ENCODE measurements at places on chromosomes 4 and X.

DNA sequence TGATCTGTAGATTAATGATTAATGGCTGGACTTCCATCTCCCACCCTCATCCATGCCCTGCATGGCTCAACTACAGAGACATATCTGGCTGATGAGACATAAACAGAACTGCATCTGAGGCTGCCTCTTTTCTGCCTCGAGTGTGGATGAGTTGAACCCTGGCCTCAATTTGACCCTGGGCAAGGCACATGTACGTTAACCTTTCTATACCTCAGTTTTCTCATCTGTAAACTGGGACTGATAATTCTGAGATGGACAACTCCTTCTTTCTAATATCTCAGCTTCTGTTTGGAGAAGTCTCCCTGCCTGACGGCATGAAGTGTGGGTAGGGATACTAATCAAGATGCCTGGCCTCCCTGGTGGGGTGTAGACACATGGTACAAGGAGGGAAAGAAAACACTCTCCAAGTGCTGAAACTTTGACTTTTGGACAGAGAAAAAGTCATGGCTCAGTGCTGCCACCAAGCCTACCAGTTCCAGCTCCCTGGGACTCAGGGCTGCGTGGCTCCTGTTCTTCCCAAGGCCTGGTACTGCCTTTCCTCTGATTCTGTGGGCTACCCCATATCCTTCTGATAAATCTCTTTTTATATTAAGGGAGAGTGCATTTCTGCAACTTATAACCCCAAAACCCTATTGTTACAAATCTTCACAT is 64.4 kb downstream of the HAUS3 start:
- DNase-seq: no peak

- DNase-seq: no peak
These were observed 421.3 kb downstream of the FAT4 start for GRCh38 chr4:125736057-125736456.

DNA sequence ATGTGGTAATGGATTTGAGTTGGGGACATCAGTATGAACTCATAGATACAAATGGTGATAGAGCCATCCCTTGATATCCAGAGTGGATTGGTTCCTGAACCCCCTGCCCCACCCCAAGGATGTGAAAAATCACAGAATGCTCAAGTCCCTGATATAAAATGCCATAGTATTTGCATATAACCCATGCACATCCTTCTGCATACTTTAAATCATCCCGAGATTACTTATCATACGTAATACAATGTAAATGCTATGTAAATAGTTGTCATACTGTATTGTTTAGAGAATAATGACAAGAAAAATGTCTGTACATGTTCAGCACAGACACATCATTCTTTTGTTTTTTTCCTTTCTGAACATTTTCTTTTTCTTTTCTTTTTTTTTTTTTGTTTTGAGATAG is 18.9 kb upstream of the SEPTIN11 start:
- DNase-seq: no peak

GRCh38 chr4:168759959-168760527 is 250.0 kb downstream of the CBR4 start:
- no peak for DNase-seq

- no peak for DNase-seq
These were observed 122.8 kb downstream of the DIPK2B start for GRCh38 chrX:45077748-45078424.

GRCh38 chr4:55001538-55001937 is 123.9 kb downstream of the KDR start:
- no peak for DNase-seq

- no peak for DNase-seq
These were observed 2.1 kb downstream of the ABHD18 start for GRCh38 chr4:127967141-127967775.

DNA sequence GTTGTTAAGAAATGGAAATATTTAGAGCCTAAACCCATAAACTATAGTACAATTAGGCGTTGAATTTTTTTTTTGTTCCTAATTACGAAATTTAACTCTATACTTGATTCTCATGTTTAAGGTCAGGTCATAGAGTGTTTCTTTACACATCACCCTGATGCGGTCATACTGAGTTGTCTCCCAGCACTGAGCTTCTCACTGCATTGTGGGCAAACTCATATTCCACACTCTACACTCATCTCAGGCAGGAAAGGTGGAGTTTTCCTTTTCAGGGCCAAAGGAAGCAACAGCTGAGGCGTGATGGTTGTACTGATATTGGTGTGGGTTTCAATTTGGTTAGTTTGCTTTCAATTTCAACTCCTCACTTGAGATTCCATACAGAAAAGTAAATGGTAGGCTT is 75.4 kb downstream of the FAT4 start:
- DNase-seq: peak; percentile 30

DNA sequence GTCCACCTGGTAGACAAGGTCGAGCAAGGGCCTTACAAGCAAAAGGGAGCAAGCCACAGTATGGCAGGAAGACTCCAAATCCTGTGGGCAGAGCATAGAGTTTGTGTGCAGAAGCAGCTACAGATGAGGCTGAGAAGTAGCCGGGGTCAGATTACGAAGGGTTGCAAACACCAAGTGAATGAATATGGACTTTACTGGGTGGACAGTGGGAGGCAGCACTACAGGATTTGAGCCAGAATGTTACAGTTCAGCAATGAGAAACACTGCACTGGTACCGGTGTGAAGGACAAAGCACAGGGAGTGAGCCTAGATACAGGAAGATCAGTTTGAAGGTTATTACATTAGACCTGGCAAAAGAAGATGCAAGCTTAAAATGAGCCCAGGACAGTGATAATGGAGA is 46.1 kb upstream of the HOPX start:
- no peak for DNase-seq

GRCh38 chr4:122914938-122915337 is 7.5 kb downstream of the NUDT6 start:
- no peak for DNase-seq

GRCh38 chr4:70651864-70652506 is 14.3 kb downstream of the JCHAIN start:
- DNase-seq: no peak

DNA sequence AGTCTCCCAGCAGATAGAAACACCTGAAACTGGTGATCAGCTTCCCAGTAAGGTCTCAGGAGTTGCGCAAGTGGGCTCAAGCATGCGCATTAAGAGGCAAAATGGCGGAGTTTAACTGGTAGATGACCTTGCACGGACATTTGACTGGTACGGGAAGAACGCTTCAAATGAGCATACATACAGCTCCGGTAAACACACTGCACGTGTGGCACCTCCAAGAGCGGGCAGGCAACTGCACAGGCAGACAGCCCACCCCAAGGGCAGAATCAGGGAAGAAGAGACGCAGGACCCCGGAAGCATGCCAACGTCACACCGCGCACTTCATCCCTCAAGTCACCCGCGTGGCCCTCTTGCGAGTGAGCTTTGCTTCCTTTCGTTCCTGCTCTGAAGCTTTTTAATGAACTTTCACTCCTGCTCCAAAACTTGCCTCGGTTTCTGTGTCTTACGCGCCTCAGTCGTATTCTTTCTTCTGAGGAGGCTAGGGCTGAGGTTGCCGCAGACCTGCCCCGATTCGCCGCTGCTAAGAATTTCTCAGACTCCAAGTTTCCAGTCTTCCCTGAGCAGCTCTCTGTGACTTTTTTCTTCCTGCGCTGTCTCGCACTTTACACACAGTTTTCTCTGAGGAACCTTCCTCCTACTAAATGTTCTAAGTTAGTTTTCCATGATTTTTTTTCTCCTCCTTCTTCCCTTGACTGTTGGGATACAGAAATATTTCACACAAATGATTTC is 180.7 kb upstream of the ZFP42 start:
- DNase-seq: no peak

GRCh38 chr4:5566991-5567390 is 141.4 kb downstream of the EVC2 start:
- no peak for DNase-seq

- DNase-seq: no peak
These were observed 5.7 kb upstream of the SLC25A6 start for GRCh38 chrX:1397441-1398270.

- DNase-seq: no peak
These were observed 310.6 kb downstream of the PABPC4L start for GRCh38 chr4:133891011-133891410.

- DNase-seq: no peak
These were observed 756.1 kb downstream of the FAM133A start for GRCh38 chrX:94430091-94430490.

GRCh38 chr4:179709961-179710624 is 2267.9 kb upstream of the AGA start:
- DNase-seq: no peak

GRCh38 chrX:111020283-111020682 is 75.7 kb upstream of the PAK3 start:
- no peak for DNase-seq
